ENCODE measurements at places on chromosomes 7 and 10.

DNA sequence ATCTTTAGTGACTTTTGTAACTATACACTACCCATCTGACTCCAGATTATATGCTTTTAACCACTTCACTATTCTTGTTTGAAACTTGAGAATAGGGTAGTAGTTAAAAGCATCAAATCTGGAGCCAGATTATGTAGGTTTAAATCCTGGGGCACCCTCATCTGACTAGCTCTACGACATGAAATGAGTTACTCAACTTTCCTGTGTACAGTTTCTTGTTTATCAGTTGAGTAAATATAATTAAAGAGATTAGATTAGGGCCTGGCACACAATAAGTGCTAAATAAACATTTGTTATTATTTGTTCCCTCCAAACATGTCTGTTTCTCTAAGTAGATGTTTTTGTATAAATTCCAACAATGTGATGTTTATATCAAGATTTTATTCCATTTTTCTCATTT lies 485.3 kb upstream of the LRRTM3 start:
- no peak for DNase-seq

GRCh38 chr10:31025142-31025541 lies 6.5 kb downstream of the ZNF438 start:
- no peak for DNase-seq

- no peak for DNase-seq
These were observed 606.0 kb upstream of the GHITM start for GRCh38 chr10:83533290-83533689.

DNA sequence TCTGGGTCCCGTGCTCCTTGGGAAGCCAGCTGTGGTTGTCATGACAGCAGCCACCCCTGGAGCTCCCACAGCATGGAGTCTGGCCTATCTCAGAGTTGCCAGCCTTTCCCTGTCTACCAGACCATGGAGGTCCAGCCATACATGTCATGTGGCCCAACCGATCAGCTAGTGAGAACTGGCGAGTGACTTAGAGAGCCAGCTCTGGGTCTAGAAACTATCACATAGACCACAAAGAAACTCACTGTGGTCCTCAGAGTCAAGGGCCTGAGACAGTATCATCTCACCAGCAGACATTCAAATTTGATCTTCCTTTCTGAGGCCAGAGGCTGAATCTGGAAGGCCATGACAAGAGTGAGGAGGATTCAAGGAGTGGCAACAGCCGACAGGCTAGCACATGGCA lies 223.3 kb upstream of the GPR26 start:
- DNase-seq: no peak

GRCh38 chr10:30704026-30704600 lies 74.6 kb upstream of the LYZL2 start:
- DNase-seq: no peak

DNA sequence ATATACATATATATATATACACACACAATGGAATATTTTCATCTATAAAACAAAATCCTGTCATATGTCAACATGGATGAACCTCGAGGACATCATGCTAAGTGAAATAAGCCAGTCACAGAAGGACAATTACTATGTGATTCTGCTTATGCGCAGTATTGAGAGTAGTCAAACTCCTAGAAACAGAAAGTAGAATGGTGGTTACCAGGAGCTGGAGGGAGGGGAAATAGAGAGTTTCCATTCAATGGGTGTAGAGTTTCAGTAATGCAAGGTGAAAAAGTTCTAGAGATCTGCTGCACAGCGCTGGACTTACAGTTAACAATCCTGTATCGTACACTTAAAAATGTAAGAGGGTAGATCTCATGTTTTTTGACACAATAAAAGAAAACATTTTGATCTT lies 181.9 kb downstream of the CDCA7L start:
- DNase-seq: no peak

DNA sequence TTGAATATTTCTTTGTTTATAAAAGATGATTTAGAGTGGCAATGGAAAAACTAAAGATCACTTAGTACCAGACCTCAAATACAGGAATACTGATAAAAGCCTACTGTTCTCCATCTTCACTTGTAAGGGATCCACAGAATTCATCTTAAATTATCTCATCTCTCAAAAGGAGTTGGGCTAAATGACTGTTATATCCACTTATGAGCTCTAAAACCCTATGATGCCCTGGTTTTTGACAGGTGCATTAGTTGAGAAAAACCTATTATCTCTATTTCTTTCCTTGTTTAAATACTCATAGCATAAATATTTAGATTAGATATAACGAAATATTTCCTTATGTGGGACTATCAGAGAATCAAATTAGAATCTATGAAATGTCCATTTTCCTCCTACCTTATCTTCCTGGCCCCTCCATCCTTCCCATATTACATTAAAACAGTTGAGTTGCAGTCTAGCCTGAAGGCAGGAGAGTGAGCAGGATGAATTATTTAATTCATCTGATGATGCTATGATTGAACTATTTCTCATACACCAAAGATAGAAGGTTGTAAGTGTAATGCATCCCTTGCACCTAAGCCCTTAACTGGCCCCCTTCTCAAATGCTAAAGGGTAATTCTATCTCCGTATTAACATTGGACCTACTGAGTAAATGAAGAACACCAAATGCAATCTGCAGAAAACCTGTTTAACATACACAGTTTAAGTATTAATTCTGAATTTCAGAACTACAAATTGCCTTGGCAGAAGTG lies 29.7 kb downstream of the PPP3CB start:
- DNase-seq: no peak

DNA sequence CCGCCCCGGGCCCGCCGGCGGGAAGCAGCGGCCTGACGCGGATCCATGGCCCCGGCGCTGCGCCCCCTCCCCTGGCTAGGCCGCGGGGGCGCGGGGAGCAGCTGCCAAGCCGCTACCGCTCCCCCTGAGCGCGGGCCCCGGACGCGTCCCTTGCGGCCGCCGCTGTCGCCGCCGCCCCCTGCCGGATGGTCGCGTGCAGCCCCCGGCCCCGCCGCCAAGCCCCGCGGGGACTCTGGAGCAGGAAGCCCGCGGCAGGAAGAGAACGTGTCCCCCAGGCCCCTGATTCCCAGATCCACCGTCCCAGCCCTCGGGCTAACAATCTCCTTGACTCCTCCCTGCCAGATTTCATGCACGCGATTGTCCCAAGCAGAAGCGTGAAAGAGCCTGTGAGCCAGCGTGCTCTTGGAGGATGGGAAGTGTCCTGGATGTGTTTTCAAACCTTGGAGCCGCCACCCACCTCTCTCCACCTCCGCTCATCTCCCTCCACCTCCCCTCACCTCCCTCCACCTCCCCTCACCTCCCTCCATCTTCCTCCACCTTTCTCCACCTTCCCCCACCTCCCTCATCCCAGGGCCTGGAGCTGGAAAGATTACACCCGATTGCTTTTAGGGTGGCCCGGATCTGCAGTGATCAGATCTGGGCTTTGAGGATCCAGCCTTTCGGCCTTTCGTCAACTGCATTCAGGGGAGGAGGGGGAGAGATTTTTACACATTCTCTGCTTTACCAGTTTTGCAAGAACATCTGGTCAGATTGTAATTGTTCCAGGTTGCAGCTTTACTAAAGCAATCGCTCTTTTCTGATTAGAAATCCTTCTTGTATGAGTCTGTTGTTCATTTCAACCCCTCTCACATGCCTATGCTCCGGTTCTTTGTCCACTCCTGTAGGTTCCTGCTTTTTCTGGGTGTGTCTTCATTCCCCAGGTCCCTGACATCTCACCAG lies 570 bp upstream of the PRTFDC1 start:
- DNase-seq: peak; percentile 84

DNA sequence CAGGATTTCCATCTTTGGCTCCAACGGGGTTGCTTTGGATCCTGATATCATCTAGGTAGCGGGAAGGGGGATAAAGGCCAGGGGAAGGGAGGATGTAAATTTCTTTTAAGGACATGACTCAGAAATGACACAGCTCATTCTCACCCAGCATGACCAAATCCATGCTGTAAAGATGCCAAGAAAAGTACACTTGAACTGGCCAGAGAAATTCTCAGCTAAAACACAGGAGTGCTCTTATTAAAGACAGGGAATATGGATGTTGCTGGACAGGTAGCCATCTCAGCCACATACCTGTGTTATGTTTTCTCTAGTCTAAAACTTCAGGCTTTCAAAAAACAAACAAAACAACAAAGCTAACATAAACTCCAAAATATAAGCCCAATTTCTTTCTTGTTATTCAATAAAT lies 68.3 kb downstream of the NAMPT start:
- no peak for DNase-seq

DNA sequence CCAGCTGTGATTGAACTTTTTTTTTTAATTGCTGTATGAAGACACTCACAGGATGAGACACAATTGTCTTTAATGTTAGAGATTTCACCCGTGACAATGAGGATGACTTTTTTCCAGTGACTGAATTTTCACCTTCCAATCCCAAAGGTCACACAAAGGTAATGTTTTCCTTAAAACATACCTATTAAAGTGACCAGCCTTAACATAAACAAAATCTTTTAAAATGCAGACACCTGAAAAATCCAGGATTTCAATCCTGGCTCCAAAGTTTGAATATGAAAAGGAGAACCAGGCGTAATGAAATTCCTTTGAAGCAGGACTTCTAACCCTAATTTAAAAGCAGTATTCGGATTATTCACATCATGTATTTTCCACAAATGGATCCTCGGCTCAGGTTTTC lies 647.7 kb downstream of the GATA3 start:
- DNase-seq: no peak

DNA sequence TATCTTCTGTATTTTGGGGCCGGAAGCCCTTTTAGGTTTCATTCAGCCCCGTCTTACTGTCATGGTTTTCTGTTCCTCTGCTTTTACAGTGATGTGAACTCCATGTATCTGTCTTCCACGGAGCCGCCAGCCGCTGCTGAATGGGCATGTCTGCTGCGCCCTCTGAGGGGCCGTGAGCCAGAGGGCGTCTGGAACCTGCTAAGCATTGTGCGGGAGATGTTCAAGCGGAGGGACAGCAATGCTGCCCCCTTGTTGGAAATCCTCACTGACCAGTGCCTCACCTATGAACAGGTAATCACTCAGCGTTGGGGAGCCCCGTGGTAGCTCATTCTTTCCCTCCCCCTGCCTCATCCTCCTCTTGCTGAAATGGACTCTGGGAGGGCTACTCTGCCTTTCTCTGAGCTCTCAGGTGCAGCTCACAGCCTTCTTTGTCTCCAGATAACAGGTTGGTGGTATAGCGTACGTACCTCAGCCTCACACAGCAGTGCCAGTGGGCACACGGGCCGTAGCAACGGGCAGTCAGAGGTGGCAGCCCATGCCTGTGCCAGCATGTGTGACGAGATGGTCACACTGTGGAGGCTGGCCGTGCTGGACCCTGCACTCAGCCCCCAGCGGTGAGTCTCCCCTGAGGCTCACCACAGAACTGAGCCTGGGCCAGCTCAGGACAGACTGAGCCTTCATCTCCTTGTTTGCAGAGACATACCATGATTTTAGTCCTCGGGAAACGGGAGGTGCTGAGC lies 5.7 kb downstream of the ZSWIM8 start:
- no peak for DNase-seq

- DNase-seq: no peak
These were observed 14.5 kb downstream of the ATP6V1F start for GRCh38 chr7:128876978-128877755.

DNA sequence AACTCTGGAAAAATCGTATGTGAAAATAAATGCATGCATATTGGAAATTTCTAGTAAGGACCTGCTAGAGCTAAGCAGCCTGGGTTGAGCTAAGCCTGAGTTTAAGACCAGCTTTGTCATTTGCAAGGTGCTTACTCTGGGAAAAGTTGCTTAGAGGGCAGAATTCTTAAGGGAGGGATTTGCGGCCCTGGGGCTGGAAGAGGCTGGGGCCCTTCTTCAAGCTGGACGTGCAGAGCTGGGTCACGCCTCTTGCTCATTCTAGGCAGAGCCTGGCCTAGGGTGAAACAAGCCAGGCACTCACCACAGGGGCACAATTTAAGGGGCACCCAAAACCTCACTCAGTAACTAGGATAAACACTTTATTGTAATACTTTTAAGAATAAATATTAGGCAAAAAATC lies 137.2 kb downstream of the ARHGAP22 start:
- DNase-seq: peak; percentile 44
